ENCODE measurements at places on chromosomes 16 and 17.

DNA sequence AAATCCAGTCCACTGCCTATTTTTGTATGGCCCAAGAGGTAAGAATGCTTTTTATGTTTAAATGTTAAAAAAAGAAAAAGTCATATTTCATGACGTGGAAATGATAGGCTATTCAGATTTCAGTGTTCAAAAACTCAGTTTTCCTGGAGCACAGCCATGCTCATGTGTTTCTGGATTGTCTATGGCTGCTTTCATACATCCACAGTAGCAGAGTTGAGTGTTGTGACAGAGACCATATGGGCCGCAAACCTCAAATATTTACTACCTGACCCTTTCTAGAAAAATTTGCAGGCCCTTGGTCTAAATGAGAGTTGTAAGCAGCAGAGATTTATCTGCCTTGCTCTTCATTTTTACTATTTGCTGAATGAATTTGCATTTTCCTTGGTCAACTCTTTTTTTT lies 264.1 kb downstream of the CBLN1 start:
- no peak for DNase-seq

DNA sequence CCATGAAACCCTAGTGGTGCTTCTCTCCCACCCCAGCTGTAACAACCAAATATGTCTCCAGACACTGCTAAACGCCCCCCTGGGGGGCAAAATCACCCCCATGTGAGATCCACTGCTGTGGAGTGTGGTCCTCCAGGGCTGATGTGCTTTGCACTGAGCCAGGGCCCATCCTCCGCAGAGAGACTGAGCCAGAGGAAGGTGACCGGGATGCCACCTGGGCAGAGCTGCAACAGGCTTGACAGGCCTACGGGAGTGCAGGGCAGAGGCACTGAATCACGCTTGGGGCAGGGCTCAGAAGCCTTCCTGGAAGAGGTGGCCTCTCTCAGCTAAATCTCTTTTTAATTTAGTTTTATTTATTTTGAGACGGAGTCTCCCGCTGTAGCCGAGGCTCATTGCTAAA lies 4.4 kb downstream of the GJD3 start:
- DNase-seq: no peak

DNA sequence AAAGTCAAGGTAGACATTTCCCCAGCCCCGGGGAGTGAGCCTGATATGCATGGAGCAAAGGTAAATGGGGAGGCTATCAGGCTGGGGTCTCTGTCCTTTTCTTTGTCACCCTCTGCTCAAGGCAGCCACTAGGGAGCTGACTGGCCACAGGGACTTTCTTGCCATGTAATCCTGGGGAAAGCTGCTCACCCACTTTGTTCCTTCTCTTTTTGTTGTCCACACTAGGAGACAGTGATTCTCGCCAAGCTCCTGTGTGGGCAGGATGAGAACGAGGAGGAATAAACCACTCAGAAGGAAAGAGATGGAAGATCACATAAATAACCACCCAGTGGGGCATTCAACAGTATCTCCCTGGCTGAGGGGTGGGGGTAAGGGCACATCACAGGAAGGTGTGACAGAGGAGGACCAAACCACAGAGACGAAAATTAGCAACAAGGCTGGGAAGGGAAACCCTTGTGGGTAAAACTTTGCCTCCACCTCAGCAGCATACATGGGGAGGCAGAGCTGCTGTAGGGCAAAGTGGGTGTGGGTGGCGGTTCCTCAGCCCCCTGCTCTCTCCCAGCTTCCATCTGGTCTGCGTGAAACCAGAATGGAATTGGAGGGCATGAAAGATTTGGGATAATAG lies 26.2 kb upstream of the CCL1 start:
- DNase-seq: no peak

- DNase-seq: no peak
Observed at GRCh38 chr17:76054112-76054476, 18.2 kb downstream of the SRP68 start.

- DNase-seq: no peak
Observed at GRCh38 chr16:10744370-10745030, 858 bp downstream of the NUBP1 start.

DNA sequence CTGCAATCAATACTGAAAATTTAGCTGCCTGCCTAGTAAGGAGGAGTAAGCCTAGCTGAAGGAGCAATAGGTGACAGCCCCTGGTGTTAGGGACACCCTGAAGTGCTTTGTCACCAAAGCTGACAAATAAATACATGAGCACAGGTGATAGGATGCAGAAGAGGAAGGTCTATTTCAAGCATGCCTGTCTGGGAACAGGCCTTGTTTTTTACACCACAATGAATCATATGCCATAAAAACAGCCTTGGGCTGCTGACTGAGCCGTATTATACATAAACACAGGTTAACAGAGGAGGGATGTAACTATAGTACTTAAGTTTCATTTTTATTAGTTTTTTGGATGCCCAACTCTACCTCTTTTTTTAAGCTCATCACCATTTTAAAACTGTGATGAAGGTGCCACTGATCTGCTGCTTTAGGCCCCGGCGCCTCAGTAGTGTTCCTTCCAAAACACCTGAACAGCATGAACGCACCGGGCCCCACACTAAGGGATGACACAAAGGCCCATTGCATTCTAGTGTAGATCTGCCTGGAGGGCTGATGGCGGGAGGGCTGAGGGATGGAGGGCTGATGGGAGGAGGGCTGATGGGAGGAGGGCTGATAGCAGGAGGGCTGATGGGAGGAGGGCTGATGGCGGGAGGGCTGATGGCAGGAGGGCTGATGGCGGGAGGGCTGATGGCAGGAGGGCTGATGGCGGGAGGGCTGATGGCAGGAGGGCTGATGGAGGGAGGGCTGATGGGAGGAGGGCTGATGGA lies 150.3 kb downstream of the AATF start:
- no peak for DNase-seq

DNA sequence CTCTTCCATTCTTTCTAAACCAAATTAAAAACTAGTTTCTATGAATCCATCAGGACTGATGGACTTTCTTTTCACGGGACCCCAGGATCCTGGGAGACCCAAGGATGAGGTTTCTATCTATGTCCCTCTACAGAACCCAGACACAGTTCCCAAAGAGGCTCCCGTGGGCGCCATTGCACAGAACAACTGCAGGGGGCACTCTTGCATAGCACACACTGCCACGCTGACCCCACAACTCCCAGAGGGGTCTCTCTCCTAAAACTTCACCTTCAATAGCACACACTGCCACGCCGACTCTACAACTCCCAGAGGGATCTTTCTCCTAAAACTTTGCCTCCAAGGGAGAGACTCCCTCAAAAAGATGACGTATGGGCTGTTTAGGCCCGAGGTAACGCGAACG lies 9.0 kb downstream of the ABR start:
- DNase-seq: no peak

Data from cerebellar nuclear complex (tissue), 1 donor.